ENCODE measurements at places on chromosomes 4 and X.

- no peak for DNase-seq
Measured at GRCh38 chr4:169601016-169601771, 11.2 kb downstream of the NEK1 start.

DNA sequence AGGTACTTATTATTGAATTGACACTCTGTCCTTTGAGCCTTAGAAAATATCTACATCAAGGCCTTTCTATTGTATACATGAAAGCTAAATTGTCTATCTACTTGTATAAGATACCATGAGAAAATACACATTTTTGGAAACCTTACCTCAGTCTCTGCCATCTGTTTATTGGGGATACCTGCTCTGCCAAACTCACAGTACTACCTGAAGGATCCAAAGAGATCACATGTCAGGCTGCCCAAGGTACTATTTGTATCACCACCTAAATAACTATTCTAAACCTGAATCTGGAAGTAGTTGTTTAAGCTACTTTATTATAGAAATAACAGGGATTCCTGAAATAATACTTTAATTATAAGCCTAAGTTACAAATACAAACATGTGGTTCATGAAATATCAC is 126.2 kb downstream of the PALLD start:
- DNase-seq = no peak

DNA sequence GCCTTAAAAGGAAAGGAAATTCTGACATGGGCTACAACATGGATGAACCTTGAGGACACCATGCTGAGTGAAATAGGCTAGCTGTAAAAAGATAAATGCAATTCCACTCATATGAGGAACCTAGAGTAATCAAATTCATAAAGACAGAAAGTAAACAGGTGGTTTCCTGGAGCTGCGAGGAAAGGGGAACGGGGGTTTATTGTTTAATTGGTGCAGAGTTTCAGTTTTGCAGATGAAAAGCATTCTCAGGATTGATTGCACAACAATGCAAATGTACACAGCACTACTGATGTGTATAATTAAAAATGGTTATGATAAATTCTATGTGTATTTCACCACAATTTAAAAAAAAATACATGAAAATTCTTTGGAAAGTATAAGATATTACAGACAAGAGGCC is 24.0 kb downstream of the PLRG1 start:
- no peak for DNase-seq

GRCh38 chrX:44723426-44723825 is 120.4 kb upstream of the DUSP21 start:
- no peak for DNase-seq

DNA sequence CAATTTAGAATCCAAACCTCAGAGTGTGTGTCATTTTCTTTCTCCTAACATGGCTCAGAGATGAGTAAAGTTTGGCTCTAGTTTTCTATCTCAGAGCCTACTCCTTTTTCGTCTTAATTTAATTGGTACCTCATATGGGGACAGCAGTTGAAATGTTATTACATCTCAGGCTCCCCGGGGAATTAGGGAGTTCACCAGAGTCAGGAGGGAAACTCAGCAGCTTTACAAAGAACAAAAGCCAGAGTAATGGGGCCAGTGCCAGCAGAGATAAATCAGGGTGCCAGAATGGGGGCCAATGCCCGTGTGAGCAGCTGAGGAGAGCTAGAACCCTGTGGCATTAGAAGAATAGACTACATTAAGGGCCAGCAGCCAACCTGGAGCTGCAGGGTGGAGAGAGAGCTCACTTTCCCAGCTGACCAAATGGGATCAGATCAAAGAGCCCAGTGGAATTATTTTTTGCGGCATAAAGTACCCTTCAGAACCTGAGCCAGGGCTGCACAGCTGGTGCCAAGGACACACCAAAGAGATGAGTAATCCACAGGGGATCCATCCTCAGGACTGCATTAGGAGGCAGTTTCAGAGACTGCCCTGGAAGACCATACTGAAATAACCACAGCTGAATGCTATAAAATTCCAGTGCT is 207.1 kb upstream of the DKK2 start:
- DNase-seq = no peak

DNA sequence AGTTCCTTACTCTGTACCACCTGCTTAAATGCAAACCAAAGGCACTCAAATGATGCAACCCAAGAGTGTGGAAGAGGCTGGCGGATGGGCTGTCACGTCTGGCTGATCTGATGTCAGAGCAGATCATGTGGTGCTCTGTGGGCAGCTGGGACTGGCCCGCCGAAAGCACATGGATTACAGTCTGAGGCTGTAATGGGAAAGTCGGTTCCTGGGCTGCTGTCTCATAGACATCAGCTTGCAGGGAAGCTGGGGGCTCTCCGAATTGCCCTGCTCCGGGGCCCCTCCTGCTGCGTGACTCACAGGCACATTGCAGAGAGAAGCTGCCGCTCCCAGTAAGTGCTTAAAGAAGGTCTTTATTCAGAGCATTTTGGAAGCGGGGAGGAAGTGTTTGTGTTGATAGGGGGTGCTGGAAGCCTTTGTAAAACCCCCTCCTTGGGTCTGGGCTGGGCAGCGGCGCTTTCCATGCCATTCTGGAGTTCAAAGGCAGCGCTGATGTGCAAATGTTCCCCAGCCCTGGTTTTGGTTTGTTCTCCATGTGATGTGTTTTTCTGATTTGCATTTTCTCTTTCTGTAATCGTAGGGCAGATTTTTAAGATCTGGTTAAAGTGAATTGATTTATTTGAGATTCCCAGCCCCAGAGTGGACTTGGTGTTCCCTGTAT is 181.1 kb downstream of the LARP7 start:
- DNase-seq = no peak

DNA sequence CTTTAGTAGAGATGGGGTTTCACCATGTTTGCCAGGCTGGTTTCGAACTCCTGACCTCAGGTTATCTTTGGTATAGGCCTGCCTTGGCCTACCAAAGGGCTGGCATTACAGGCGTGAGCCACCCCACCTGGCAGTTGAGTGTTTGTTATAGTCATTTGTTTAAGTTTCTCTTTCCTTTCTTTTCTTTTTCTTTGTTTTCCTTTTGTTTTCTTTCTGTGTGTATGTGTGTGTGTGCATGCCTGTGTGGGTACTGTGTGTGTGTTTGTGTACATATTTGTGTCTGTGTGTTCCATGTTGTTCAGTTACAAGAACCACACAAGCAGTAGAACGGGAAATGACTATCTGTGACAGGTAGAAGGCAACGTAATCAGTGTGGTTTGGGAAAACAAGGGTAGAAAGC is 624.9 kb downstream of the FSTL5 start:
- no peak for DNase-seq

DNA sequence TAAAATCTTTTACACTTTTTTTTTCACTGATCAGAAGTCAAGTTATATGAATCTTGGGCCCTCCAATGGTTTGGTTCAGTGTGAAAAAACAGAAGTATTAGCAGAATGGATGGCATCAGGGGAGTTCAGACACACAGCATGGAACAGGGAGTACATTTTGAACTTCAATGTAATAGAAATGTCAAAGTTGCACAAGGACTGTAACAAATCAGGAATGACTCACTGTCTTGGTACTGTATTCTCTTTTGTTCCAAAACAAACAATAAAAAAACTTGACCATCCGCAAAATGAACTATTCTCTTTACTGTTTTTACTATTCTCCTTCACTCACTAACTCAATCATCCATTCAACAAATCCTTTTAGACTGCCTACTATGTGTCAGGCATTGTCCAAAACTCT is 401.0 kb downstream of the FSTL5 start:
- DNase-seq = no peak

DNA sequence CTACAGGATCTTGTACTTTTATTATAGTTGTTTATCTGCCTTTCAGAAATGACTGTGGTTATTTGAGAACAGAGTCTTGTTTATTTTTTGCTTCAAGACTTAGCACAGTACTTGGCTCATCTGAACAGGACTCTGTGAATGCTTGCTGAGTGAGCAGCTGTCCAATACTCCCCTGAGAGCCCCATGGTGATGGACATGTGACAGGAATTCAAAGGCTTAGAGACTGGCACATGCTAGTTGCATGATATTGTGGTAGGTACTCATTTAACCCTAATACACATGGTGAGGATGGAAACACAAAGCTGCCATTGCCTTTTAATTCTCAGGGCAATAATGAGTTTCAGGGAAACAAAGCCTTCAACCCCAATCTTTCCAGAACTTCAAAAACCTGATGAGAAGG is 97.3 kb downstream of the GEMIN8 start:
- DNase-seq = no peak

DNA sequence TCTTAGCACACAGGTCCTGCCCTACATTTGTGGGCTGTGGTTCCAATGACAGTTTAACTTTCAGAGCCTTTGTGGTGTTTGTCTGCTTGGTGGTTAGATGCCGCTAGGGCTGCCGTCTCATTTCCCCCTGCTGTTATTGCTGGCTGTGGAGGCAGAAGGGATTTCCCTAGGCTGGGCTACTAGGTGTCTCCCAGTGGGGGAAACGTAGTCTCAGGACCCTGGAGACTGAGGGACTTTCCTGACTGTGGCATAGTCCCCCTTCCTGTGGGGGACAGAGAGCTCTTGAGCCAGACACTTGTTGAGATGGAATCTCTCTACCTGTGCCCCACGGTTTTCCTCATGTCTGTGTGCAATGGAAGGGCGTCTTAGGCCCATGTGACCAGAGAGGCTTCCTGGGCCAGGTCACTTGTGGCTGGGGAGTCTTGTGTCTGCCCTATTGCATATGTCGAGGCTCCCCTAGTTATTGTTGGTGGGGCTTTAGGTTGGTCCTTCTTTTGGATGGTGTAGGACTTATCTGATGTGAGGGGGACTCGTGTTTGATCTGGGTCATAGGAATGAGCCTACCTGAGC is 68.2 kb downstream of the ARHGAP10 start:
- DNase-seq = peak; percentile 11

DNA sequence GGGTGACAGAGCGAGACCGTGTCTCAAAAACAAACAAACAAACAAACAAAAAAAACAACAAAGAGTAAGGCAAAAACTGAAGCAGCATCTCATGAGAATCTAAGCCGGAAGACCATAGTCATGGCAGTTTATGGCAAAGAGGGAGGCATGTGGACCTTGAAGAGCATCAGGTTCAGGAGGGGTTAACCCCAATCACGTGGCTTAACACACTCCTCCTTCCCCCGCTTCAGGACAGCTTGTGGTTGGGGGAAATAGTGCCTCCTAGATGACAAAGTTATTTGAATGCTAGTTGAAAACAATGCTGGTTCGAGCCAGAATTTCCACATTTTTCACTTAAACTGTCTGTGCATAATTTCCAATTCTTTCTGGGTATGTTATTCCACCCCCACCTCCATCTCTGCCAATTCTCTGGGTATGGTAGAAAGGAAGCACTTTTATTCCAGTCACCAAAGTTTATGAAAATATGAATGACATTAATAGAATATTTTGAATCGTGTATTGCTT is 11.7 kb upstream of the MAP7D3 start:
- no peak for DNase-seq

DNA sequence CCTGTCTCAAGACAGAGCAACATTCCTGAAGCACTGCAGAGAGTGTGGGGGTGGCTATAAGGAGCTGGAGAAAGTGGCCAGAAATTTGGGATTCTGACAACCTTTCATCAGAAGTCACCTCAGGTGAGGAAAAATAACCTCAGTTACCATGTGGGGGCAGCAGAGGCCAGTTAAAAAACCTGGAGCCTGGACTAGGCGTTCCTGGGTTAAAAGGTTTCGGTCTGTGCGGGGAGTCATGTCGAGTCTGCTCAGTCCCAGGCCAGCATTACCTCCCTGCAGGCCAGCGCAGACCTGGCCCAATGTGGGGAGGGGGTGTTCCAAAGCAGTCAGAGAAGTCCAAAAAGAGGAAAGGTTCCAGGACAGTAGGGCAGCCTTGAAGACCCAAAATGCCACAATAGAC is 10.9 kb upstream of the NALF2 start:
- DNase-seq = no peak

- no peak for DNase-seq
Measured at GRCh38 chr4:127355743-127356142, 277.0 kb upstream of the INTU start.

DNA sequence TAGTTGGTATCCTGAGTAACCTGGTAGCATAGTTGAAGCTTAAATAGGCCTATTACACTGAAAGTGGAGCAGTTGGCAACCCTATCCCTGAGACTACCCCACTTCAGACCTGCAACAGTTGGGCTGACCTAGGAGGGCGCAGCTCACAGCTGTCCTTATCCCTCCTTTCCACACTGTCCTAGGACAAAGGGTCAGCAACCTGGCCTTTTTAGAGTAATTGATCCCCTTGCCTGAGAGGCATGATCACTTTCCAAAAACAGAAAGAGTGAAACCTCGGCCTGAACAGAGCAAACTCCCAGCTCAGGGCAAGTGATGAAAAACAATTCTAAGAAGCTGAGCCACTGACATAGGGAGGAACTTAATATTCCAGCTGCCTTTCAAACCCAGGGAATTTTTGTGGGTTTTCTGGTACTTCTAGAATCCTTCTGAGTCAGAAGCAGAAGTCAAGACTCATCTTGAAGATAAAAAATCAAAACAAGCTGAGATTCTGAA is 94.9 kb upstream of the MYOZ2 start:
- no peak for DNase-seq

- DNase-seq = no peak
Measured at GRCh38 chr4:80228460-80228859, 31.2 kb downstream of the PRDM8 start.
